ENCODE measurements at places on chromosomes 5 and 9.

DNA sequence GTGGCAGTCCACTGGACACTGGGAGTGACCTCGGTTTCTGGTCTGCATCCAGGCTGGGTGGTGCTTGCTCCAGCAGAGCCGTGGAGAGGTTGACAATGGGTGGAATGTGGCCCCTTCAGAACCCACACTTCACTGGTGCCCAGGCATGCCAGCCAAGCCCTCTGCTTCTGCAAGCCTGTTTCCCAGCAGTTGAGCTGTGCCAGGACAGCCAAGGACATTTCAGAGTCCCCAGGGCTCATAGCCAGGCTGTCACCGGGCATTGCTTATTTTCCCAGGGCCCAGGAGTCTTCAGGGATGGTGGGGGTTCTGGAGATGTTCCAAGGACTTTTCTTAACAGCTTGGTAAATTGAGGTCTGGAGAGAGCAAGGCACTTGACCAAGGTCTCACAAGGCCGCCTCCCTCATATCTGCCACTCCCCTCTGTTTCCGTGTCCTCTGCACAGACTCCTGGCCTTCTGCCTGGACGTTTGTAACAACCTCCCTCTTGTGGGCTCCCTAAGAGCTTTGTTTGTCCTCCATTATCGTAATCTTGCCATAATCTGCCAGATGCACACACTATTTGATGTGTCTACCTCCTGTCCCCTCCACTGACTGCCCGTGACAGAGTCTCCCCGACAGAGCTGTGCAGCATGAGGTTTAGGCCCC, 3.8 kb upstream of the NDST1 start:
- DNase-seq = peak; percentile 33

DNA sequence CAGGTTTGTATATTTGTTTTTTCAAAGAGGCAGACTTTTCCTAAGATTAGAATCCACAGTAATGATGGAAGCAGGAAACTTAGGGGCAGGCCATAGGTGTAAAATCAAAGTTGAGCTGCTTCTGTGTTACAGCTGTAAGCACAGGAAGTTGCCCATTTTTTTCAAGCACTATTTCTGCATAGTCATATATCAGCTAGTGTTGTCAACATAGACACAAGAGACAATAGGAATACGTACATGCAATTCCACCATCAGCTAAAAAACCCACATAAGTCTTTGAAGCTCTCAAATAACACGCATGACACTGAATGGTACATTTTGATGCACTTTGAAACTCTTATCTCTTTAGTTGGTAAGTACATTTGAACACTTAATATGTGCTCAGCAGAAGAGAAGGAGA, 20.2 kb upstream of the SMIM15 start:
- no peak for DNase-seq

GRCh38 chr9:37840560-37841194, 40.1 kb downstream of the DCAF10 start:
- DNase-seq = peak; percentile 82

- DNase-seq = no peak
Measured at GRCh38 chr9:110580850-110581249, 1.3 kb upstream of the SVEP1 start.

DNA sequence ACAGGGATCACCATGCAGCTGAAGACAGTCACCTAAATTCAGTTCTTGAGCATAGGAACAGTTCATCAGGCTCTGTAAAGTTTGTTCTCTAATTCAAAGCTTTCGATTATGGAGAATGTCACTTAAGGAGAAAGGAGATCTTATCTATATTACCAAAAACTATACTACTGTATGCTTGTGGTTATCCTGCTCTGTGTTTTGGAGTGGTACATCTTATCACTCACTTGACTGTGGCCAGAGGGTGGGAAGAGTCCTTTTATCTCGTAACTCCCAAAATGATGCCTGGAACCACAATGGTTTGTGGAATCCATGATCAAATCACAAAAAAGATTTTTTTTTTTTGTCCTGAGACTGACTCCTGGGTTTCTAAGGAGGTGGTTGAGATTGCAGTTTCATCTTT, 230.7 kb downstream of the COMMD10 start:
- DNase-seq = no peak

- no peak for DNase-seq
Measured at GRCh38 chr9:133762488-133763271, 24.5 kb upstream of the SARDH start.

DNA sequence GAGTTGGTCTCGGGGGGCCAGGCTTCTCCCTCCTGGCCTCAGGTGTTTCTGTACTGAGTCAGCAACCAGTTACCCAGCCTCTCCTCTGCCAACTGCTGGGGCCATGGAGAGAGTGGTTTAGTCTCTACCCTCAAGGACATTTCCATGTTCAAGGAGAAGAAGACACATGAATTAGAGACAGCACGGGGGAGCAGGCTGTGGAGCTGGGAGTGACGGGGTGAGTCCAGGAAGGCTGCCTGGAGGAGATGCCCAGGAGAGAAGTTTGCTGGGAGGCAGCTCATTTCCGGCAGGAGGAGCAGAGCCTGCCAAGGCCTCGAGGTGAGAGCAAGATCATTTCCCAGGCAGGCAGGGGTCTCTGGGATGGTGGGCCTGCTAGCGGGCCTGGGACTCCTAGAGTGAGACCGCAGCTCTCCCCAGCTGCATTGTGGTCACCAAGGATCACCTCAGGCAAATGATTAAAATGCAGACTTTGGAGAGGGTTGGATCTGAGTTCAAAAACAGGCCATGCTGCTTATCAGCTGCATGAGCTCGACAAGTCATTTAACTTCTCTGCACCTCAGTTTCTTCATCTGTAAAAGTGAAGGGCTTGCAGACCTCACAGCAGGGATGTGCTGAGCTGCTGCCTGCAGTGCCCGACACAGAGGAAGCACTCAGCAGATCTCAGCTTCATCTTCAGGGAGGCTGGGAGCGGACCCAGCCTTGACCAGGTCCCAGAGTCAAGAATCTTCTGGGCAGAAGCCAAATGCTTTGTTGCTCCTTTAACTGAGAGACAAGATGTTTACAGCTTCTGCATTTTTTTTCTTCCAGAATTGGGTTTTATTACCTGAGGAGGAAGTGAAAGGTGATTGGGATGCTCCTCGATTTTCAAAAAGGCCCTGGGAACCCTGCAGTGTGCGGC, 35.2 kb downstream of the NEK6 start:
- no peak for DNase-seq

- no peak for DNase-seq
Measured at GRCh38 chr9:136292591-136293448, 11.1 kb downstream of the CCDC187 start.

GRCh38 chr5:108382784-108383330, 959 bp upstream of the FBXL17 start:
- peak; percentile 27 for DNase-seq

Data from fibroblast of skin of back (primary cell).